Aorta (tissue), 5 donors: ENCODE measurements at places on chromosomes 4 and X.

- DNase-seq: no peak
Observed at GRCh38 chrX:112120721-112121120, 38.1 kb upstream of the TRPC5 start.

DNA sequence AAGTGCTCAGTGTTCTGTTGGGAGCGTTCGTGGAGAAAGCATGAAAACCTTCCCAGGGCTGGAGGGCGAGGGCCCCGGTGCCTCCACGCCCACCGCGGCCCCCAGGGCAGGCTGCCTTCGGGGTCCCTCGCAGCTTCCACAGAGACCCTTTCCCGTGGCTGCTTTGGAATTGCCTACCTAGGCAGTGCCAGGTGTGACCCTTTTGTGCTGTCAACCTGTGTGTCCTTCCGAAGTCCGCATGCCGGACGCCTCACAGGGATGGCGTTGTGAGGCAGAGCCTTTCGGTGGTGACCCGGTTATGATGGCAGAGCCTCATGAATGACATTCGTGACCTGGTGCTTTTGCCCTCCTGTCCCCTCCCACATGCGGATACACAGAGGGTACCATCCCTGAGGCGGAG is 17.4 kb downstream of the TMEM175 start:
- DNase-seq: peak; percentile 30

- DNase-seq: no peak
Observed at GRCh38 chrX:101057093-101057714, 5.3 kb upstream of the TRMT2B start.

GRCh38 chrX:5780821-5781220 is 447.8 kb downstream of the NLGN4X start:
- no peak for DNase-seq

- no peak for DNase-seq
Observed at GRCh38 chrX:85865324-85865723, 182.0 kb downstream of the CHM start.

DNA sequence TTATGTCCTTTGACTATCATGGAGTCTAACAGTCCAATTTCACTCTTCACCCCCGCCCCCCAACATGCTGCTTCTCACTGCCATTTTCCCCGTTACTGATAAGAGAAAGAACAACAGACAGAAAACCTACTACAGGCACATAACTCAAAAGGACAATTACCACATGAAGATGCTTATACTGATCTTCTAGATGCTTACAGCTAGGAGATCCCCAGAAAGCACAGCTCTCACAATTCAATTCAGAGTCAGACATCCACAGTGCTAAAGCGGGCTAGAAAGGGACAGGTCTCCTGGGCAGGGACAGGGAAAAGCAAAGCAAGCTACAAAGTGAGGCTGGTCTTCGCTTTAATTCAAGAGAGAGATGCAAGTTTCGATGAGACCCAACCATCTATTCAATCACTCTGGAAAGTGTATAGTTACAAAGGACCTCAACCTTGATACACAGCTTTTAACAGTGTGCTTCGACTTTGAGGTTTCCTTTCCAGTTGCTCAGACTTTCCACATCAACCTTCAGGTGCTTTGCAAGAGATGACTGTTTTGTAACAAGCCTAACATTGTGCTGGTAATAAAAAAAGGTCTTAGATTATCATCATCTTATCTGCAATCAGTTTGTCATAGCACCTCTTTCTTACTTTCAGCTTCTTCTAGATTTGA is 60.9 kb downstream of the LEF1 start:
- no peak for DNase-seq

GRCh38 chrX:136694431-136695087 is 46.6 kb downstream of the CD40LG start:
- no peak for DNase-seq

- DNase-seq: no peak
Observed at GRCh38 chr4:28117084-28117682, 1256.5 kb downstream of the STIM2 start.

GRCh38 chr4:5955856-5956255 is 62.4 kb downstream of the C4orf50 start:
- no peak for DNase-seq

DNA sequence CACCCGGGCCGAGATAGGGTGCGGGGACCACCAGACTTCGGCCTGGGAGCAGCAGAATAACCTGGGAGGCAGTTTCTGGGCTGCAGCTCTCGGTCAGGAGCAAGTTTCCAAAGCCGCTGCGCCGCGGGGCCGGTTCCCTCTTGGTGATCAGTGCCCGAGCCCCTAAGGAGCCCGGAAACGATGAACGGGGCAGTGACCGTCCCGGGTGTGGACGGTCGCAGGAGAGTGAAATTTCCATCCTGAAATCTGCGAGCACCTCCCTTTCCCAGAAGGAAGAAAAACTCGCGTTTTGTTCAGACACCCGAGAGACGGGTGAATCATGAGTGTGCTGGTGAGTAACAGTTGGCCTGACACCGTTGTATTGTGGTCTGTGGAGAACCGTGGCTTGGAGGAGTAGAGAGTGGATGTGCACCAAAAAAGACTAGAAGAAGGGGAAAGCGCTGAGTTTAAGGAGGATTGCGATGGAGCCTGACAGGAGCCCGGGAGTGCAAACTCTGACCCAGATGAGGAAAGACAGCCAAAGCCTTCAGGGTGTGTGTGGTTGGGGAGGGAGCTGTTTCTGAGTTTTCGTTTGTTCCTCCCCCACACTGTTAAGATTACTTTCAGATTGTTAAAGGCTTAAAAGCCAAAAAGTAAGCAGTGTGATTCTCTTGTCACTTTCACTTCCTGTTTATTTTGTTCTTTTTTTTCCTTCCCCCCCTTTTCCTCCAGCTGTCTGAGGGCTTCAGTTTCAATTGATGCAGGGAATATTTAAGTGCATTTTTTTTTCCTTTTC is 828 bp downstream of the MCUB start:
- DNase-seq: peak; percentile 69

GRCh38 chr4:125837493-125838201 is 522.9 kb downstream of the FAT4 start:
- no peak for DNase-seq

DNA sequence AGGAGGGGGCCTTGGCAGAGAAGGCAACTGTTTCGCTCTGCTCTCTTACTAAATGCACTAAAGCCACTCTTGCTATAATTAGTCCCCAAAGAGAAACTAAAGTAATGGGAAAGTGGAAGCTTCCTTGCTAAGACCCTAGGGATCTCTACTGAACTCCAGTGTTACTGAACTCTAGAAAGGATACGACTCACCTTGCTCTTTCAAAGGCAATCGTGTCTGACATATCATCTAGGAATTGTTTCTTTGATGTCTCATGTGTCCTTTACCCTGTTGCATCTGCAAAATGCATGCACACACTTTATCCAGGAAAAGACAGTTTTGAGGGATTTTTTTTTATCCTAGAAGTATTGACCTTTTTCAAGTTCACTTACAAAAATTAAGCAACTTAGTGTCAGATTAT is 148.1 kb upstream of the FAM9B start:
- no peak for DNase-seq

- DNase-seq: no peak
Observed at GRCh38 chrX:23287191-23287725, 47.4 kb upstream of the PTCHD1 start.

DNA sequence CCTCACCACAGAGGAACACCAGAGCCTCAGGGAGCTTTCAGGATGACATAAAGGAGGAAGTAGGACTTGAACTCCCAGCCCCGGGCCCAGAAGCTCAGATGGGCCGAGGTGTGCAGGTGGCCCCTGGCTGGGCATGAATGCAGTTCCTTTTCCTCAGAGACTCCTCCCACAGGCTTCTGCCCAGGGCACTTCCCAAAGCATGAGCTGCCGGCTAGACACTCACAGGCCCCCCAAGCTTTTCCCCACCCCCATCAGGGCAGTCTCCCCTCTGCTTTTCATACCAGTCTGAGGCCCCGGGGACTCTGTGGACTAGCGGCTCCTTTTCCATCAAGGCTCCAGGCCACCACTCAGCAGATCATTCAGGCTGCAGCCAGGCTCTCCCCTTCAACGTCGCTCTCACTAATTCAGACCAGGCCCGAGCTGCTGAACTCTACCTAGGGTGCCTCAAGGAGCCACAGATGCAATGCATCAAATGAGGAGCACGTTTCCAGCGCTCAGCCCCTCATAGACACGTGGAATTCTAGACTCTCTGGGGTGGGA is 36.9 kb downstream of the HMX1 start:
- DNase-seq: peak; percentile 51

DNA sequence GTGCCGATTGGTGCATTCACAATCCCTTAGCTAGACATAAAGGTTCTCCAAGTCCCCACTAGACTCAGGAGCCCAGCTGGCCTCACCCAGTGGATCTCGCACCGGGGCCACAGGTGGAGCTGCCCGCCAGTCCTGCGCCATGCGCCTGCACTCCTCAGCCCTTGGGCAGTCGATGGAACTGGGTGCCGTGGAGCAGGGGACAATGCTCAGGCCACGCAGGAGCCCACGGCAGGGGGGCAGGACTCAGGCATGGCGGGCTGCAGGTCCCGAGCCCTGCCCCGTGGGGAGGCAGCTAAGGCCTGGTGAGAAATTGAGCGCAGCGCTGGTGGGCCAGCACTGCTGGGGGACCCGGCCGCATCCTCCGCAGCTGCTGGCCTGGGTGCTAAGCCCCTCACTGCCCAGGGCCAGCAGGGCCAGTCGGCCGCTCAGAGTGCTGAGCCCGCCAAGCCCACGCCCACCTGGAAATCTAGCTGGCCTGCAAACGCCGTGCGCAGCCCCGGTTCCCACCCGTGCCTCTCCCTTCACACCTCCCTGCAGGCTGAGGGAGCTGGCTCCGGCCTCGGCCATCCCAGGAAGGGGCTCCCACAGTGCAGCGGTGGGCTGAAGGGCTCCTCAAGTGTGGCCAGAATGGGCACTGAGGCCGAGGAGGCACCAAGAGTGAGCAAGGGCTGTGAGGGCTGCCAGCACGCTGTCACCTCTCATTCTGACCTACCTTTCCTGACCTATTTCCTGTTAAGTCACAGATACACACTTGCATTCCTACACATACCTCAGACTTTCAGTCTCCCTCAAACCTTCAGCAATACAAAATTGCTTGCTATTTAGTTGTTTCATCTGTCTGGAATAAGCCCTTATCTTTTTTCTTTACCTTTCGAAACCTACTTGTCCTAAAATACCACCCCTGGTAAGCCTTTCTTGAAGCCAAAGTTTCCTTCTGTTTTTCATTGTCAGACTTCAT is 20.7 kb downstream of the UBE2K start:
- no peak for DNase-seq

GRCh38 chr4:156538210-156538609 is 433.4 kb downstream of the PDGFC start:
- DNase-seq: no peak

GRCh38 chr4:54986095-54986846 is 139.1 kb downstream of the KDR start:
- DNase-seq: no peak

DNA sequence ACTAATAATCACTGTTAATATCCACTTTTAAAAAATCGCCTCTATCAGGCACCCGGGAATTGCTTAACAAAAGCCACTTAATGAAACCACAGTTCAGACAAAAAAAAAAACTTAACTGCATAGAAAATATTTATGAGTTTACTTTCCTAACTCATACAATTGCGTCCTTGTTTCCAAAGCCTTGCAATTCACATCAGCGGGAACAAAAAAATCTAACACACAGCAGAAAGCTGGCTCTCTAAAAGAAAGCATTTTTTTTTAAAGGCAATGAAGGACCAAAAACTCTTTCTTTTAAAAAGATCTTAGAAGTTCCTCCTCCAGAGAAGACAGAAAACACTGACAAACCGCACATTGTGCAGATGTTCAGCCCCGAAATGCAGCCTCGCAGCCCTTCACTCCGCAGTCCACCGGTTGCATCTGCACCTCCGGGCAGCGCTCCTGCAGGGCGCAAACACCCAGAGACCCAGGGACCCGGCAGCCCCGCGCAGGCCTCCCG is 812 bp downstream of the FAT1 start:
- DNase-seq: no peak

GRCh38 chrX:100931218-100931924 is 2.7 kb upstream of the XKRX start:
- no peak for DNase-seq

DNA sequence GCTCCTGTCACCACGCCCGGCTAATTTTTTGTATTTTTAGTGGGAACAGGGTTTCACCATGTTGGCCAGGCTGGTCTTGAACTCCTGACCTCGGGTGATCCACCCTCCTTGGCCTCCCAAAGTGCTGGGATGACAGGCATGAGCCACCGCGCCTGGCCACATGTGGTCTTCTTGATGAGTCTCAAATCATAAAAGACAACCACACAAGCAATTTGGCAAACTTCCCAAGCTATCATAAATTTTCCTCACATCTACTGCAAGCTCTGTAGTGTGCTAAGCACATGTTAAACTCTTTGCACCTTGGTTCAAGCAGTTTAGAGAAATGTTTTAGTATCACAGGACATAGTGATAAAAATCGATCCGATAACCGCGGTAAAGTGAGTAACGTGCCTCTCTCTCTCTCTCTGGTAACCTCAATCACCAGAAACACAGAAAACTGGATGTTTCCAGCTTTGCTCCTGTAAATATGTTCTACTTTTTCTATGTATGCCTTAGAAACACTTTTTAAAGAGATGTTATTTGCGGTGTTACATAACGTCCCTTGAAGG is 256.8 kb downstream of the DHRSX start:
- DNase-seq: peak; percentile 30

GRCh38 chr4:15756361-15756861 is 21.7 kb upstream of the CD38 start:
- no peak for DNase-seq

DNA sequence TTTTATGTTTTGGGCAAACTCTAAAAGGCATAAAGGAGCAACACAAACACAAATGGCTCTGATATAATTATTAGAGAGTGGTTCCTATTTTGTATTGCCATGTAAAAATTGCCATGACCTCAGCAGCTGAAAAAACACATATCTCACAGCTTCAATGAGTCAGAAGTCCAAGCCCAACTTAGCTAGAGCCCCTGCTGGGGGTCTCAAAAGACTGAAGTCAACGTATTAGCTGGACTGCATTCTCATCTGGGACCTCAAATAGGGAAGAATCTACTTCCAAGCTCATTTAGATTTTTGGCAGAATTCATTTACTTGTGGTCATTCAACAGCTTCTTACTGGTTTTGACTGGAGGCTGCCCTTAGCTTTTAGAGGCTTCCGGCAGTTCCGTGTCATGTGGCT is 47.4 kb downstream of the FREM3 start:
- DNase-seq: no peak

DNA sequence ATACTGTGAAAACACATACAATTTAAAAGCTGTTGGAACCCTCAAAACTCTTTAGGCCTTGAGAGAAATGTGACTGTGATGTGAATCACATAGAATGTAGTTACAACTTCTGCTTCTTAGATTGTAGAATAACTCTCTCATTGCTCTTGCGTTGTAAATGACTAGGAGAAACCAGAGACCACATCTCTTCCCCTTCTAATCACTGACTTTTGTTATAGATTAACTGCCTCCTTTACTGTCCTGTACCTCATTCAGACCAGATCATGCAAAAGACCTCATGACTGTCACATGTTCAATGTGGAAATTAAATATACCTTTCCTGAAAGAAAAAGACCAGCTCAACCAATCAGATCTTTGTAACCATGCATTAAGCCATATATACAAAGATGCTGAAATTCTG is 43.2 kb upstream of the NEIL3 start:
- DNase-seq: no peak

- DNase-seq: no peak
Observed at GRCh38 chr4:141761926-141762325, 125.5 kb downstream of the IL15 start.
